ENCODE measurements at places on chromosomes 6 and 20. TPM values are rescaled to one million over a fixed set of nuclear protein-coding genes. Genes with fewer than 3 reads are reported as not detected.

Gene FAM209B
- 0.40 TPM for total RNA-seq

Gene MAFB
- 0.15 TPM for total RNA-seq

Gene ULBP2
- 3.2 TPM for total RNA-seq

Gene C20orf202
- total RNA-seq, result not detected

Gene TSPYL4
- 2.9 TPM for total RNA-seq

Gene CHMP4B
- total RNA-seq, result 152 TPM

Gene TENT5A
- 1.0 TPM for total RNA-seq

Gene CST2
- 0.62 TPM for total RNA-seq

Gene EPB41L1
- 81.3 TPM for total RNA-seq

Gene RIPPLY2
- total RNA-seq, result 0.32 TPM

Gene WFDC10B
- not detected for total RNA-seq

Gene CRISP3
- total RNA-seq, result not detected
